Inflammatory macrophage treated with lipopolysaccharide for 4 hours (primary cell): ENCODE measurements at places on chromosomes 1 and 21.

DNA sequence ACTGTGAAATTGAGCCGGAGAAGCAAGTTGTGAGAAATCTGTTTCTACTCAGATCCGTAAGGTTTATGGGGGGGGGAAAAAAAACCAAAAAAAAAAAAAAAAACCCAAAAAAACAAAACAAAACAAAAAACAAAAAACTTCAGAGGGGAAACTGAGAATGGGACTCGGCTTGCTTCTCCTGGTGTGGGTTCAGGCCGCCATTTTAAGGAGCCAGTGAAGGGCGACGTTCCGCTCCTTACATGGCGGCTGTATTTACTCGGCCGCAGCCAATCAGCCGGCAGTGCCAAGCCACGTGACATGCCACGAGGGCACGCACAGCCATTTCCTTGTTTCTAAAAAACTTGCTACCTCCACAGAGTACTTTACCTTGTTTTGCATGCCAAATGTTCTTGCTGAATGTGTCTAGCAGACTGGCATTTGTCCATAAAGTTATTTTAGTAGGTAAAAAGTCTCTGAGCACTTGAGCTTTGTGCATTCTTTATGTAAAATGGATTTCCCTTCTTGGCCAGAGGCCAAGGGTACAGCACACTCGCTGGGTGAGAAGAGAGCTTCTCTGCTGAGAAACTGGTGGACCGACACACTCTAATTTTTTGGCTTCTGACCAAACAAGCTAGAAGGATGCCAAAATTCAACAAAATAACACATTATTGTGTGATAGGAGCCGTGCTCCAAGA, 101.8 kb downstream of the NFIA start:
- no peak for DNase-seq

DNA sequence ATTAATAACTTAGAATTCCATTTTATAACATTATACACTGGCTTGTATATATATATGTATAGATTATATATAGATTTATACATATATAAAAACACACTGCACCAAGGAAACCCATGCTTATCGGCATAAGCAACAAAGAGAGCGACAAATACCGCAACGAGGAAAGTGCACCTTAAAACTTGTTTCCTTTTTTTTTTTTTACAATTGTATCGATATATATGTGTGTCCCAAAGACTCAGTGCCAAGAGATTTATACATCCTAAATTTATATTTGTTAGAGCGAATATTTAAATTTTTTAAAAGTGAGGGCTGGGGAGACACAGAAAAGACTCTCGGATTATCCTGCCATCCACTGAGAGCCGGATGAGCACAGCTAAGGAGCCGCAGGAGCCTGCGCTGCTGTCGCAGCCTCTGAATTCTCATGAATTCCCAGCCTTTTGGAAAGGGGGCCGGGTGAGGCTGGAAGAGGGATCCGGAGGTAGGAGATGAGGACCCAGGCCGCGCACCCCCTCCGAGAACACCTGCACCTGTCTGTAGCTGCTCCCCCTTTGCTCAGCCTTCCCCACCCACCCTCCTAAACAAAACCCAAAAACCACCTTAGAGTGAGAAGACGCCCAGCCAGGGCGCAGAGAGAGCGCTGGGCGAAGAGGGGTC, 5.2 kb downstream of the DMRTA2 start:
- no peak for DNase-seq

GRCh38 chr1:86155051-86155806, 1.3 kb downstream of the COL24A1 start:
- DNase-seq, result no peak

DNA sequence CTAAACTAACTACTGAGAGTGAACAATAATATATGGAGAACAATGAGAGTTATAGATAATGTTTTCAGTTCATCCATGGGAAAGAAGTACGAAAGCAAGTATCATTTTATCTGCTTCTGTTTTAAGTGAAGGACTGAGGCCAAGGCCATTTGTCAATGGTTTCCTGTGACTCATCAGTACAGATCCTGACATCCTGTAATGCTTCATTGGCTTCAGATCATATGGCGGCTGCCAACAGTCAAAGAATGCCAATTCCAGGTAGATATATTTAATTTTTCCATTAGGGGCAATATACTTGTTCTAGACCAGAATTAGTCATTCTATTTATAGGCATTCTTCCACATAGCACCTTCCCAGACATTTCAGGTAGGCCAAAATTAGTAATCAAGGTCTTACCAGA, 97.3 kb downstream of the USH2A start:
- DNase-seq, result no peak

GRCh38 chr1:206145771-206146290, 28.6 kb upstream of the AVPR1B start:
- DNase-seq, result no peak
